ENCODE measurements at places on chromosomes 2 and 18. TPM values are rescaled to one million over a fixed set of nuclear protein-coding genes. Genes with fewer than 3 reads are reported as not detected.

DNA sequence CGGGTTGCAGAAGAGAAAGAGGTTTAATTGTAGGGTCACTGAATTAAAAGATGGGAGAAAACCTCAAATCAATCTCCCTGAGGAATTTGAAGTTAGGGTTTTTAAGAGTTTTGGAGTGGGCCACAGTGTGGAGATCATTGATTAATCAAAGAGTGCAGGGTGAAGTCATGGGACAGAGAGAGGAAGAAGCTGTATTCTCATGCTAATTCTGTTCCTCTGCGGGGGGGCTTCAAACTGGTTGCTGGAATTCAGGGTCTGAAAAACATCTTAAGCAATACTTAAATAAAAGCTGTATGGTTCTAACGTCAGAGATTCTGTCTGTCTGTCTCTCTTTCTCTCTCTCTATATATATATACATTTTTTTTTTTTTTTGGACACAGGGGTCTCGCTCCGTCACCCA is 169.8 kb upstream of the SPATS2L start:
- DNase-seq, result no peak

Gene LYPD6
- total RNA-seq, result not detected

- DNase-seq, result no peak
Observed at GRCh38 chr2:223005496-223005895, 46.5 kb upstream of the KCNE4 start.

DNA sequence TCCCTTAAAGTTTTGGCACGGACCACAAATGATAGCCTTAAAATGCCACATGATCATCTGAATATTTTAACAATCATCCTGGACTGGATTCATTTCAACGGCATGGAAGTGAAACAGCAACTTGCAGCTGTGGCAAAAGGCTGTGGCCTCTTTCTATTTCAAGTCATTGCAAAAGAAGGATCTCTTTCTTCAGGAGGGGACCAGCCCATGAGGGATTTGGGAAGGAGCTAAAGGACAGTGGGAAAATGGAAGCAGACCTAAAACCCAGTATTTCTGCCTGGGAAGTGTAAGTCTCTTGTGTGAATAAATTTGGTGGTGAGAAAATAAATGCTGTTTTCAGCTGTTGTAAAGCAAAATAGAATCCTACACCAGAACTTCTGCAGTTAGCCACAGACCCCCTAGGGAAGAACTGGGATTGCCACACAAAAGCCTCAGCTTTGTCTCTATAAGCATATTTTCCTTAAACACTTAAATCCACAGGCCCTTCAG is 107.3 kb upstream of the ZFP36L2 start:
- no peak for DNase-seq

GRCh38 chr2:8636721-8637636 is 44.9 kb upstream of the ID2 start:
- DNase-seq, result no peak

DNA sequence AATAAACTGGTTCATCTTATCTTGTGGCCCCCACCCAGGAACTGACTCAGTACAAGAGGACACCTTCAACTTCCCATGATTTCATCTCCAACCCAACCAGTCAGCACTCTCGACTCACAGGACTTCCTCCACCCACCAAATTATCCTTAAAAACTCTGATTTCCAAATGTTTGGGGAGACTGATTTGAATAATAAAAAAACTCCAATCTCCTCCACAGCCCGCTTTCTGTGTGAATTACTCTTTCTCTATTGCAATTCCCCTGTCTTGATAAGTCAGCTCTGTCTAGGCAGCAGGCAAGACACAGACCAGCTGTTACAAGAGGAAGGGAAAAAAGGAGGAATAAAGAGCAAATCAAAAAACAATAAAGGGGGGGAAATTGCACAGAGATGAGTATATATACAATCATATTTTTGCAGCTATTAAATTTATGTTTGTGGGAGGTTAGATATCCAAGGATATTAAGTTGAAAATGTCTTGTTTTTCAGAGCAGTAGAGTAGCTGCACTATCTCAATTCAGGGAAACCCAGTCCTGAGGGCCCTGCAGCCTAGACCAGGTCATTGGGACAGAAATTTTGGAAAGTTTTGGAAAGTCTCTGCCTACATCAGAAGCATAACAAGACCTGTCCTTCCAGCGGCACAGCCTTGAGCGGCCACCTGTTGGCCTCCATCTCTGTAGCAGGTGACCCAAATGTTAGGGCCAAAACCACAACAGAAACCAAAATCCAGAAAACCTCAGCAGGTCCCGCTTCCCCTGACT is 32.8 kb upstream of the SIGLEC15 start:
- no peak for DNase-seq

DNA sequence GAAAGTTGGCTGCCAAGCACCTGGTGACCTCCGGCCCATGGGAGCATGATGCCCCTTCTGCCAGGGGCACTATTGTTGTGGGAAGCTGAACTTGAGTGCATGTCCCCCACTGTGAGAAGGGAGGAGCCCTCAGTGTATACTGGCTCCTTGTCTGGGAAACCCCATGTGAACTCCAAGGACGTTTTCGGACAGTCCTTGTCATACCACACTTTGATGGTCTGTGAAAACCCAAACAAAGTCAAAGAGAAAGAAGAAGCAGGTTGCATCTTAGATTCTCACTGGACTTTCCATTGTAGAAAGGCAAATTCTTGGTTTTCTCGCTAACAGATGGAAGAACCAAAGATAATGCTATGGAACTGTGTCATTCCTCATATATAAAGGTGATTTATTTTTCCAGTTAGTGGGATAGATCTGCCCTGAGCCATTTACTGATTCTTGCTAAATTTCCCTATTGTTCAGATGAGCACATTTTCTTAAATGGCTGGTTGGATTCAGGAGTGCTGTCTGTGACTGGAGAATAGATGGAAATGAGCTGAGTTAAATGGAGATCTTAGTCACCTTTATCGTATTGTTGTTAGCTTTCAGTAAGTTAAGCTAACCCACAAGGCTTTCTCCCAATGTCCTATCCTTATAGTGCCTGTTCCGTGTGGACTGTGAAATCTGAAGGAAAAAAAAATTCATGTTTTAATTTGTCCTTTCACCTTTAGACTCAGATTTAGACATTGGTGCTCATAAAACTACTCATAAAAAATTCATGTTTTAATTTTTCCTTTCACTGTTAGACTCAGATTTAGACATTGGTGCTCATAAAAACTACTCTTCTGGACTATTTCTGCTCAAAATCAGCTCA is 166.6 kb downstream of the ACTR3 start:
- DNase-seq, result no peak

DNA sequence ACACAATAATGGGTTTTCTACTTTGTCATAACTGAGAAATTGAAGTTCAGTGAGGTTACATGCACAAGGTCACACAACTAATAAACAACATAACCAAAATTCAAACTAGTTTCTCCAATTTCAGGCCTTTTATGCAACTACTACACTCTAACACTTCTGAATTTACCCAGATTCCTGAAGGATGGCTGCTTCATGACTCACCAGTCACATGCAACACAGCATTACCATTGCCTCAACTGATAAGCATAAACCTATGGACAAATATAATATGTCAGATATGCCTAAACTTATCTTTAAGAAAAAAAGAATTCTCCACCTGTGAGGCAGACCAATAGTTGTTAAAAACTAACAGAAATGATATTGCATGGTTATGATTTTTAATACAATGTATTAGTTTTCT is 586.5 kb upstream of the SLC8A1 start:
- DNase-seq, result no peak

All from T-helper 17 cell (primary cell).